Fibroblast of the aortic adventitia (primary cell): ENCODE measurements at places on chromosomes 1 and 21. TPM values are rescaled to one million over a fixed set of nuclear protein-coding genes. Genes with fewer than 3 reads are reported as not detected.
A peak's percentile ranks its signal among the peaks of the same experiment; 100 is the strongest.

The MAP3K21 gene
- total RNA-seq: 0.18 and 0.25 TPM in 2 replicates

The PYGO2 gene
- total RNA-seq: 7.8 and 18.0 TPM in 2 replicates

The SORT1 gene
- 3.0 and 4.5 TPM in 2 replicates for total RNA-seq

The NECTIN4 gene
- not detected in 2 replicates for total RNA-seq

GRCh38 chr1:248152056-248152827 is 7.3 kb downstream of the OR2M5 start:
- DNase-seq: no peak

DNA sequence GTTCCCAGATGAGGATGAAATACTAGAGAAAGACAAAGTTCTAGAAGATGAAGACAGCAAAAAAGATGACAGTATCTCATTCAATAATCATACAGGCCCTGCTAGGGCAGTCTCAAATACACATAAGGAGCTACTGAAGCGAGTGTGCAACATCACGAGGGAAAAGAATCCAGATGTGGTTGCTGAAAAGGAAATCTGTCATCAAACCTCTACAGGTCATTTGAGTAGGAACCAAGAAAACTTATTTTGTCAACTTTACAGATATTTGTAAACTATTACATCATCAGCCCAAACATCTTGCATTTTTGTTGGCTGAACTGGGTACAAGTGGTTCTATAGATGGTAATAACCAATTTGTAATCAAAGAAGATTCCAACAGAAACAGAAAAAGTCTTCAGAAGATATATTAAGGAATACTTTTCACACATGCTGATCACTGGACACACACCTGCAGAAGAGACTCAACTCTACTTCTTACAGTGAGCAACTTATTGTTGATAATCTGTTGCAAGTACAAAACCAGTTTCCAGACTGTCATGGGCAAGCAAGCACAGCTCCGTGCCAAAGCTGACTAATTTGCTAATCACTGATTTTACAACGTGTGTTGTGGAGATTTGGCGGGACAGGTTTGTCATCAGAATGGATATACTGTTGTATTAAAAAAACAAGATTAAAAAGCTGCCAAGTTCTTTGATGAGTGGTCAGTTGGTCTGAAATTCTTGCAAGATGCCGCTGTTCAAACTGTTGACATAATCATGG is 42.1 kb downstream of the TRIM33 start:
- DNase-seq: no peak

DNA sequence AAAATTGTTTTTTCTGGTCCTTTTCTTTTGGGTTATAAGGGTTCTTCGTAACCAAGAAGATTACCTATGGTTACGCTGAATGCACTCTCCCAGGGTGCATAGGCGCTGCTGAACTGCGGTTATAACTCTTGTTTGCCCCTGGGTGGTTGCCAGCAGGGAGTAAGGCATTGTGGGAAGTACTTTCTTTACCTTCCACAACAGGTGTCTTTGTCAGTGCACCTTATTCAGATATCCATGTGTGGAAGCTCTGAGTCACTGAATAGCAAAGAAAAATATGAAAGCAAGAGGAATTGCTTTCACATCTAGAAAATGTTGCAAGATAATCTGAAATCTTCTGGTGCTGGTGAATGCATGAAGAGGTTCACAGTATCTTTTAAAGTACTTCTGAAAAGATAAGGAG is 124.4 kb upstream of the CACYBP start:
- DNase-seq: no peak

DNA sequence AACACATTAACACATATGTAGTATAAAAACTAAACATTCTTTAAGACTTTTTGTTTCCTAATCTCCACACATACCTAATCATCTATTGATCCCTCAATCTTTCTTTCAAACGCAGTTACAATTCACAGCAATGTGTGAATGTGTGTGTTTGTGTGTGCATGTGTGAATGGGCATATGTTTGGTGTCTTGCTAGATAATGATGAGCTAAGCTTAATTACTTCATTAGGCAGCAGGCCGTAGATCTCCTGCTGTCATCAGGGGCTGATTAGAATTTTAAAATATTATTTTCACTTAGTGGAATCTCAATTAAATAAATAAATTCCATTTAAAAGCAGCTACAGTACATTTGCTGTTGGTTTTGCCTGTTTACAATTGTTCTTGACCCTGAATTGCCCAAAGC is 187.8 kb upstream of the LHX8 start:
- no peak for DNase-seq

DNA sequence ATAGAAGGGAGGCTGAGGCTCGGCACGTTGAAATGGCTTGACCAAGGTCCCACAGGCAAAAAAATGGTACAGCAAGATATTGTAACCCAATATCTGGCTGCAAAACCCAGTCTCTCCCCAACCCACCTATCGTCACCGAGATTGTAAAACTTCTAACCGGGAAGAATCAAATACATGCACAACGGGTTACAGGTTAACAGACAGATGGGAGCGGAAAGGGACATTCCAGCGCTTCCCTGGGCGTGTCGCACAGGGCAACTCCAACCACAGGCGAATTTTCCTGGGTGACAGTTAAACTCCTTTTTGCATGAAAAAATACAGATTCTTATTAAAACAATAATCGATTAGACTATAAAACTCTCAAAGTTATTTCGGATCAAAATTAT is 31.8 kb upstream of the JUN start:
- no peak for DNase-seq

DNA sequence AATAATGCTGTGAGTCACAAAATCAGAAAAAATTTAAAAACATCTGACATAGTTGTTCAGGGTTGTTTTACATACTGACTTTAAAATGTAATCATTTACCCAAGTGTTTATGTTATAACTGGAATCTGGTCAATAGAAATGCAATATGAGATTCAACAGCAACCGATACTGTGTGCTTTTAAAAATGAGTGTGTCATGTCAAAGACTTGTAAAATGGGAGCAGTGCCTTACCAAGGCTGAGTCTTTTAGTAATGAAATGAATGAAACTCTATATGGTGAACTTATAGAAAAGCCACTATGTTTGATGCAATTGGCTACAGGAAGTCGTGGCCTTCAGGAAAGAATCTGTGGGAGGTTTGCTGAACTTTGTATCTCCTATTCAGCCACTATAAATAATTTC is 570.2 kb downstream of the DPYD start:
- no peak for DNase-seq

- DNase-seq: peak; percentile 91
Observed at GRCh38 chr1:33152685-33153432, 29.0 kb downstream of the TRIM62 start.

- no peak for DNase-seq
Observed at GRCh38 chr21:41712201-41712600, 54.7 kb downstream of the RIPK4 start.

DNA sequence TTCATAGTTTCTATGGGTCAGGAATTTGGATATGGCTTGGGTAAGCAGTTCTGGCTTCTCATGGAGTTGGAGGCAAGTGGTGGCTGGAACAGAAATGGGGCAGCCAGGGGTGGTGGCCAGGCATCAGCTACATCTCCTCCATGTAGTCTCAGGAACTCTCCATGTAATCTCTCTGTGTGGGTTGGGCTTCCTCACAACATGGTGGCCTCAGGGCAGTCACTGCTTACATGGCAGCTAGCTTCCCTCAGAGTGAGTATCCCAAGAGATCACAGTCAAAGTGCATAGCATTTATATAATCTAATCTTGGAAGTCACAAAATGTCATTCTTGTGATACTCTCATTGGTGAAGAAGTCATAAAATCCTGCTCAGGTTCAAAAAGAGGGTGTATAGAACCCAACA is 25.7 kb downstream of the MR1 start:
- no peak for DNase-seq
